ENCODE measurements at places on chromosomes 12 and 14. TPM values are rescaled to one million over a fixed set of nuclear protein-coding genes. Genes with fewer than 3 reads are reported as not detected.

- H3K27ac ChIP-seq, result no peak overlapping the region
- no peaks in the 10 kb centered on the region for H3K36me3 ChIP-seq
- no peak overlapping the region for H3K4me3 ChIP-seq
- H3K4me1 ChIP-seq, result peaks cover 6% of the 10 kb centered on the region
Observed at GRCh38 chr12:119687879-119688278, 19.9 kb downstream of the PRKAB1 start.

DNA sequence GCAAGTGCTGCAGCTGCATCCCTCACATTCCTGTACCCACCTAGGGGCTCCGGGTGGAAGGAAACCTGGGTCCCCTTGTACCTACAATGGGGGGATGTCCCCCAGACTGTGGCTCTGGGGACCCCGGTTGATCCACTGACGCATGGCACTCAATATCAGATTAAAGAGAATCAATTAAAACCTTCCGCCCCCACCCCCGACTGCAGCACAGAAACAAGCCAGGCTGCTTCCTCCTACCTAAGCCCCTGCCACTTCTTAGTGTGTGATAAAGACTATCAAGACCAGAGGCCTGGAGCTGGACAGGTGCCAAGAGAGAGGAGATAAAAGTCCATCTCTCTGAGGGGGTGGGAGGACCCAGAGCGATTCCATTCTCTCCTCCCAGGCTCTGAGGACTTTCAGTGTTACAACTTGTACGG, 28.2 kb upstream of the RPLP0 start:
- no peak for DNase-seq
- H3K27me3 ChIP-seq, result no peaks in the 10 kb centered on the region
- peaks cover 97% of the 10 kb centered on the region for H3K4me1 ChIP-seq
- peaks cover 17% of the 10 kb centered on the region for H3K36me3 ChIP-seq
- H3K4me3 ChIP-seq, result peak overlapping the region; percentile 14

DYRK2 gene
- 22.2 TPM for total RNA-seq

LRTM2 gene
- total RNA-seq, result not detected

- no peaks in the 10 kb centered on the region for H3K36me3 ChIP-seq
- H3K4me1 ChIP-seq, result peaks cover 6% of the 10 kb centered on the region
- H3K27ac ChIP-seq, result no peak overlapping the region
- H3K4me3 ChIP-seq, result no peak overlapping the region
- no peak for DNase-seq
Observed at GRCh38 chr14:68705741-68706283, 87.1 kb downstream of the ZFP36L1 start.

GRCh38 chr12:53064613-53065436, 14.4 kb downstream of the SPRYD3 start:
- H3K27me3 ChIP-seq, result no peaks in the 10 kb centered on the region
- H3K4me1 ChIP-seq, result peaks cover 99% of the 10 kb centered on the region
- no peak overlapping the region for H3K4me3 ChIP-seq
- peak overlapping the region; percentile 95 for H3K27ac ChIP-seq

GRCh38 chr14:86124328-86124727, 594.4 kb downstream of the FLRT2 start:
- H3K27me3 ChIP-seq, result no peaks in the 10 kb centered on the region
- no peak overlapping the region for H3K27ac ChIP-seq
- H3K4me3 ChIP-seq, result no peak overlapping the region
- no peaks in the 10 kb centered on the region for H3K36me3 ChIP-seq

- no peaks in the 10 kb centered on the region for H3K36me3 ChIP-seq
- H3K27me3 ChIP-seq, result no peaks in the 10 kb centered on the region
- H3K4me1 ChIP-seq, result peaks cover 21% of the 10 kb centered on the region
- peak overlapping the region; percentile 88 for H3K4me3 ChIP-seq
- H3K27ac ChIP-seq, result no peak overlapping the region
Observed at GRCh38 chr14:77375164-77375950, 1.5 kb downstream of the TMED8 start.

DNA sequence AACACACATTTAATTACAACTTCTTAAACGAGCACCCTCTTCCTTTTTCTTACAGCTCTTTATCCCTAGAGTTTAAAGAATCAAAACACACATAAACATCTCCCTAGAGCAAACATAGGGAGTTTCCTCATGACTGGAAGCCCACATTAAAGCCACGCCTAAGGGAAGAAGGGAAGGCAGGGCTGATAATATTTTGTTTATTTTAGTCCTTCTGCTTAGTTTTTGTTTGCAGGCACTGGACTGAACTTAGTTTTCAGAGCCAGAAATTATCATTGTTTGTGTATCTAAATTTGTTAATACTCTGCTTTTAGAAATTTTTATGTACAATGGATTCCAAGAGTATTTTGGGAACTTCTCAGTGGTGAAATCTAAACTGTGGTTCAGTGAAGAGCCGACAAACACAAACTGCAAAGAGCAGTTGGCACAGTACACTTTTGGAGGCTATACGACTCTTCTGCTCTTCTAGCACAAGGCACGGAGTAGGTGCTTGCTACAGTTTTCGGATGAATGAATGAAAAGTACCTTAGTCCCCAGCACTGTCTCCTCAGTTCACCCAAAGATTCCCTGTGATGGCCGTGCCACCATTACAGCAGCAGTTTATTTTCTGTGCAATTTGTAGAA, 17.6 kb upstream of the AMIGO2 start:
- no peak overlapping the region for H3K4me3 ChIP-seq
- H3K27ac ChIP-seq, result no peak overlapping the region
- no peak for DNase-seq
- no peaks in the 10 kb centered on the region for H3K27me3 ChIP-seq
- H3K4me1 ChIP-seq, result peaks cover 5% of the 10 kb centered on the region

DNA sequence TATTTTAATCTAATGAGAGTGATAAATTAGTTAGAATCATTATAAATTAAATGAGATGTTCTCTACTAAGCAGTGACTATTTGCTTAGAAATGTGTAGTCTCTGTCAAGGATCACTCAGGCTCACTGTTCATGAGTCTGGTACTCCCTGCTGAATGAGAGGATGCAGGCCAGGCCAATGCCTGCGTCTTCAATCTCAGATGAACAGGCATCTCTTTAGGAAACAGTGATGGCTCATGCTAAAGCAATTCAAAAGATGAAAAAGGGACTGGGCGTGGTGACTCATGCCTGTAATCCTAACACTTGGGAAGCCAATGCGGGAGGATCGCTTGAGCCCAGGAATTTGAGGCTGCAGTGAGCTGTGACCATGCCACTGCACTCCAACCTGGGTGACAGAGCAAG, 106.8 kb downstream of the ZFC3H1 start:
- no peak for DNase-seq
- H3K4me3 ChIP-seq, result no peak overlapping the region
- no peak overlapping the region for H3K27ac ChIP-seq
- no peaks in the 10 kb centered on the region for H3K27me3 ChIP-seq
- no peaks in the 10 kb centered on the region for H3K4me1 ChIP-seq
- H3K36me3 ChIP-seq, result no peaks in the 10 kb centered on the region

DNA sequence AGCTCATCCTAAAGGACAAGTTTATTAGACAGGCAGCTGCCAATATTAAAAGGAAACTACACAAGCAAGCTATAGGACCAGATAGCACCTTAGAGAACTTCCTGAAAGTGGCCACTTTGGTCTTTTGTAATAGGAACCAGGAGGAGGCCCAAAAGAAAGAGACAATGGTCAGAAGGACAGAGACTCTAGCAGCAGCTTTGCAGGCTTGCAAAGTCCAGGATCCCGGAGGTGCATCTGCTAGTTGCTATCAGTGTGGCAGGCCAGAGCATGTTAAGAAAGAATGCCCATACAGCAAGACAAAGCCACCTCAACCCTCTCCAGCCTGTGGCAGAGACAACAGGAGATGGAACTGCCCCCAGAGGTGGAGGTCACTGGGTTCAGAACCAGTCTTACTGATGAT, 23.4 kb downstream of the APOBEC1 start:
- no peaks in the 10 kb centered on the region for H3K27me3 ChIP-seq
- H3K4me3 ChIP-seq, result no peak overlapping the region
- no peaks in the 10 kb centered on the region for H3K36me3 ChIP-seq
- H3K4me1 ChIP-seq, result peaks cover 10% of the 10 kb centered on the region

ZNF740 gene
- total RNA-seq, result 12.4 TPM

DNA sequence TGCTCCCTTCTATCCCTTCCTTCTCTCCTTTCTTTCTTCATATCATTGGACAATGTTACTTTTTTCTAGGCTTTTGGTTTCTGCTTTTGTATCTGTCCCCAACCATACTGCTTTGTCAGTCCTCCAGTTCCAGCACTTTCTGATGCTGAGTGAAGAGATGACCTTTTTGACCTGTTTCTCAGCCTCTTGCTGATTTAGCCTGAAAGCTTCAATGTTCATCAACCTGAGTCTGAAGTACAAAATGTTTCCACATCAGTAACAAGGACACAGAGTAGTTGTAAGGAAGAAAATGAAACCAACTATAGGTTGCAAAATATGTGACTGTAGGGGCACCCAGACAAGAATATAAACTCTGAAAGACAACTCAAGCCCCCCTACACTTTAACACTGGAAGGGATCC, 25.2 kb upstream of the AKAP6 start:
- DNase-seq, result no peak
- no peak overlapping the region for H3K27ac ChIP-seq
- no peak overlapping the region for H3K4me3 ChIP-seq
- no peaks in the 10 kb centered on the region for H3K36me3 ChIP-seq

GRCh38 chr12:46916796-46917419, 91.1 kb upstream of the SLC38A4 start:
- H3K36me3 ChIP-seq, result no peaks in the 10 kb centered on the region
- H3K27ac ChIP-seq, result no peak overlapping the region
- DNase-seq, result no peak
- no peak overlapping the region for H3K4me3 ChIP-seq

DNA sequence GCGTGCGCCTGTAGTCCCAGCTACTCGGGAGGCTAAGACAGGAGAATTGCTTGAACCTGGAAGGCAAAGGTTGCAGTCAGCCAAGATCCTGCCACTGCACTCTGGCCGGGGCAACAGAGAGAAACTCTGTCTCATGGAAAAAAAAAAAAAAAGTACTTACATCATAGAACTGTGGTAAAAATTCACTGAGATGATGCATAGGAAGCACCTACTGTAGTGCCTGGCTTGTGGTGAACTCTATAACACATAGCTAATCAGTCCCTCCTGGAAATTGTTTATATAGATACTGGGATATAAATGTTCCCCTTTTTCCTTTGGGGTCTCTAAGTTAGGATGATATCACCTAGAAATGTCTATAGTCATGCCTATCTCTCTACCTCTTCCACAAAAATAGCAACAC, 89.7 kb upstream of the CPM start:
- no peaks in the 10 kb centered on the region for H3K4me1 ChIP-seq
- DNase-seq, result no peak
- no peak overlapping the region for H3K4me3 ChIP-seq

- H3K27me3 ChIP-seq, result no peaks in the 10 kb centered on the region
- no peak overlapping the region for H3K27ac ChIP-seq
- DNase-seq, result no peak
- H3K4me3 ChIP-seq, result no peak overlapping the region
- no peaks in the 10 kb centered on the region for H3K36me3 ChIP-seq
Observed at GRCh38 chr14:104917993-104918392, 6.7 kb upstream of the PLD4 start.

GRCh38 chr12:124563401-124563800, 4.0 kb downstream of the NCOR2 start:
- H3K27me3 ChIP-seq, result no peaks in the 10 kb centered on the region
- DNase-seq, result no peak
- peak overlapping the region; percentile 3 for H3K4me3 ChIP-seq
- peak overlapping the region; percentile 99 for H3K27ac ChIP-seq
- peaks cover 83% of the 10 kb centered on the region for H3K4me1 ChIP-seq

- H3K4me1 ChIP-seq, result no peaks in the 10 kb centered on the region
- H3K27me3 ChIP-seq, result no peaks in the 10 kb centered on the region
- no peak for DNase-seq
- no peak overlapping the region for H3K4me3 ChIP-seq
Observed at GRCh38 chr12:122651520-122652224, 51.5 kb downstream of the HCAR2 start.

DNA sequence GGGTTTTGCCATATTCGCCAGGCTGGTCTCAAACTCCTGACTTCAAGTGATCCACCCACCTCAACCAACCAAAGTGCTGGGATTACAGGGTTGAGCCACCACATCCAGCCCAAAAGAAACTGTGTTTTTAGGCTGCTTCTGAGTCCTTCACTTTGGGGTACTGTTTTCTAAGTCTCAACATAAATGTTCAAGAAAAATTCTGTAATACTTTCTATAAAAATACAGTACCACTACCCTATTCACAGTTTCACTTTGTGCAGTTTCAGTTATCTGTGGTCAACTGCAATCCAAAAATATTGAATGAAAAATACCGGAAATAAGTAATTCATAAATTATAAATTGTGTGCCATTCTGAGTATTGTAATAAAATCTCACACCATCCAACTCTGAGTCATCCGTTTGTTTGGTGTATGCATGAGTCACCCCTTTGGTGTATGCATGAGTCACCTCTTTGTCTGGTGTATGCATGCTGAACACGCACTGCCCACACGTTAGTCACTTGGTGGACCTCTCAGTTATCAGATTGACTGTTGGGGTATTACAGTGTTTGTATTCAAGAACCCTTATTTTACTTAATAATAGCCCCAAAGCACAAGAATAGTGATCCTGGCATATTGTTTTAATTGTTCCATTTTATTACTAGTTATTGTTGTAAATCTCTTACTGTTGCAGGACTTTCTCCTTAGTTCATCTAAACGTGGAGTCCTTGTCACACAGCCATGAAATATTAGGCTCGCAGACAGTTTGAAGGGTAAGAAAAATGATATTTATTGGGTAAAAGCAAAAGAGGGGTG, 190.2 kb downstream of the FSCB start:
- no peaks in the 10 kb centered on the region for H3K36me3 ChIP-seq
- H3K27me3 ChIP-seq, result no peaks in the 10 kb centered on the region

SYCP3 gene
- total RNA-seq, result not detected

CCDC197 gene
- total RNA-seq, result not detected

DNA sequence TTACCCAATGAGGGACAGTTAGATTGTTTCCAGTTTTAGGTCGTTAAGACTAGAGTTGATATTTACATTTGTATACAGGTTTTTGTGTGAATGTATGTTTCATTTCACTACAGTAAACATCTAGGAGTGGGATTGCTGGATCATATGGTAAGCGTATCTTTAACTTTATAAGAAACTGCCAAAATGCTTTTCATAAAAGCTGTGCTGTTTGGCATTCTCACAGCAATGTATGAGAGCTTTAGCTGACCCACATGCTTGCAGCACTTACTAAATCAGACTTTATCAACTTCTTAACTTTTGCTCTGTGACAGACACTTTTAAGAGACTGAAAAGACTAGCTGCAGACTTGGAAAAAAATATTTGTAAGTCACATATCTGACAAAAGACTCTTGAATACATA, 262.5 kb upstream of the PELI2 start:
- H3K4me3 ChIP-seq, result no peak overlapping the region
- H3K27me3 ChIP-seq, result no peaks in the 10 kb centered on the region
- H3K4me1 ChIP-seq, result no peaks in the 10 kb centered on the region
- H3K36me3 ChIP-seq, result no peaks in the 10 kb centered on the region
- DNase-seq, result no peak

GDF11 gene
- 2.5 TPM for total RNA-seq

DNA sequence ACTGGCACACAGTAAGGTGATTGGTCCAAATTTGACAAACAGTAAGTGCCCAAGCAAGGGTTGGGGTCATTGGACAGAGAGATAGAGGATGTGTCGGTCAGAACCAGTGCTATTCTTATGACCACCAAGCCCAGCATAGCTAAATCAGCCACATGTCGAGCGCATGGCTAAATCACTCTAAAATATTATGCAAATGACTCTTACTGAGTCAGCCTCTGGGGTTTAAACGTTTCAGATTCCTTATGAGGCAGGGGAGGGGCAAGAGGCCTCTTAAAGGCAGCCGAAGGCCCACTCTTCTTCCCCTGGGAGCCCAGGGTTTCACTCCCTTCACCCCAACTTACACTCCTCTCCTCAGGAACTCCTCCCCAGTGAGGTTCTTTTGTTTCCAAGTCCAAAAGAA, 603 bp upstream of the ENDOU start:
- H3K27me3 ChIP-seq, result no peaks in the 10 kb centered on the region
- no peak overlapping the region for H3K4me3 ChIP-seq
- H3K27ac ChIP-seq, result no peak overlapping the region
- DNase-seq, result no peak

Data from esophagus muscularis mucosa (tissue), 4 donors.